ENCODE measurements at places on chromosomes 3 and 15.

GRCh38 chr3:14472471-14473351, 67.4 kb downstream of the GRIP2 start:
- DNase-seq, result no peak

GRCh38 chr3:42376344-42376798, 34.0 kb downstream of the LYZL4 start:
- no peak for DNase-seq

DNA sequence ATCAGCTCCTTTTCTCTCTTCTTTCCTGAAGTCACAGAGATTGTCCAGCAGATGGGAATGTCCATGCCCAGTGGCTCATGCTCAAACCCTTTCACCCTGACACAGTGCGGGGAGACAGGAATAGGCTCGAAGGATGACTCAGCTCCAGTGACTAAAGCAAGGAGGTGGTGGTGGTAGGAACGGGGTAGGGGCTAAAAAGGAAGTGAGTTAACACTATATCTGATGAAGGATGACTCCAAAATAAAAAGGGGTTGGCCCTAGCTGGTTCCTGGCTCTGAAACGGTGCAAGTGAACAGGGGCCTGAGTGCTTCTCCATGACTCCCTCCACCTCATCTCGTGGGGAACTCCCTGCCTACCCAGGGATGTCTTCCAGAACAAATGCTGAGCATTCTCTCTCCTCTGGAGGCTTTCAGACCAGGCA, 167.4 kb upstream of the LPP start:
- peak; percentile 33 for DNase-seq

GRCh38 chr3:52606373-52607085, 70.1 kb downstream of the UQCC5 start:
- peak; percentile 47 for DNase-seq

- no peak for DNase-seq
These were observed 59.7 kb downstream of the GRIP2 start for GRCh38 chr3:14480207-14481017.

DNA sequence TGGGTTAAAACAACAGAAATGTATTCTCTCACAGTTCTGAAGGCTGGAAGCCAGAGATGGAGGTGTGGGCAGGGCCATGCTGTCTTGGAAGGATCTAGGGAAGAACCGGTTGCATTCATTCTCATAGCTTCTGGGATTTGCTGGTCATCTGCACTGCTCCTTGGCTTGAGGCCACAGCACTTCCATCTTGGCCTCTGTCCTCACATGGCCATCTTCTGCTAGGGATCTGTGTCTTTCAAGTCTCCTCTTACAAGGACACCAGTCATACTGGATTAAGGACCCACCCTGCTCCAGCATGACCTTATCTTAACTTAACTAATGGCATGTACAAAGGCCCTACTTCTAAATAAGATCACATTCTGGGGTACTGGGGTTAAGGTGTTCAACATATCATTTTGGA, 47.7 kb downstream of the RPLP1 start:
- no peak for DNase-seq

DNA sequence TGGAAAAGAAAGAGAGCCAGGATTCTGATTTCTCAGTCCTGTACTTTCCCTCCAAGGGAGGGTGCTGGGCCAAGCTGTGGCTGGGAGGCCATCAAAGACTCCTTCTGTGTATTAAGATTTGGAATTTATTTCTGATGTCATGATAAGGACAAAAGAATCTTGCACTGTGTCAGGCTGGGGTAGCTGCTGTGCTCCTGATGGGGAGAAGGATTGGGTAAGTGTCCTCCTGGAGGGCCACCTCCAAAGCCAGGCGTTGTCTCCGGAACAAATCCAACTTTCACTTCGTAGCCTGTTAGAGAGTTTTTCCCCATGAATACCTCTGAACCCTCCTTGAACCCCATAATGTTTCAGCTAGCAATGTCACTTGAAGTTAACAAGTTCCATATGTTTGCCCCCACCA, 29.9 kb downstream of the CLDN11 start:
- DNase-seq, result no peak

DNA sequence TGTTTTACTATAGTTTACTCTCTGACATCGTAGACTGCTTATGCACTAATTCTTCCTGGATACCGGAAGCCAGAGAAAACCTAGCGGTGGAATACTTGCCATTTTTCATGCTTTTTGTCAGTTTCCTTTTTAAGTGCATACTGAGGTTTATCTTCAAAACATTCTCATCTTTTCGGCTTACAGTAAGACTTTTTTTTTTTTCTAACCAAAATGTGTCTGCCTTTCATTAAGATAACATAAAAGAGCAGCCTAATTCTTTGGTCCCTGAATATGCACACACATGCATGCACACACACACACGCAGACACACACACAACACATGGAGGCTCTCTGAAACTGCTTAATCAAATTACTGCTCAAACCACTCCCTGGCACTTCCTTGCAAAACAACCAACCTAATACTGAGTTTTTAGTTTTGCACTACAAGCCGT, 1.3 kb downstream of the ZNF445 start:
- DNase-seq, result no peak

DNA sequence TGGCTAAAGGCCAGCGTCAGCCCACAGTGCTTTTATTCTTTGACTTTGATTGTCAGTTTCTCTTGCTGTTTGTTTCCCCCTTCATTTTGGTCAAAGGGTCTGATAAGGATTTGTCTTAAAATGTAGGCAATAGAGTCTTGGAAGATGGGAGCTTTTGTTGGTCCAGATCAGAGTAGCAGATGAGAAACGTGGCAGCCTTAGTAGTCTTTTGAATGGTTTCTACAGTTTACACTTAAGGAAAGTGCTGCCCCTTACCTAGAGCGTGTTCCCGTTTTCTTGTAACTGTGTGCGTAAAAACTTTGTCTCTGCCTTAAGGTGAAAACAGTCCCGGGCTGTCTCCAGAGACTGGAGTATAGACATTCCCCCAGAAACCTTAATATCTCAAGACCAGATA, 630 bp downstream of the LXN start:
- DNase-seq, result peak; percentile 12

DNA sequence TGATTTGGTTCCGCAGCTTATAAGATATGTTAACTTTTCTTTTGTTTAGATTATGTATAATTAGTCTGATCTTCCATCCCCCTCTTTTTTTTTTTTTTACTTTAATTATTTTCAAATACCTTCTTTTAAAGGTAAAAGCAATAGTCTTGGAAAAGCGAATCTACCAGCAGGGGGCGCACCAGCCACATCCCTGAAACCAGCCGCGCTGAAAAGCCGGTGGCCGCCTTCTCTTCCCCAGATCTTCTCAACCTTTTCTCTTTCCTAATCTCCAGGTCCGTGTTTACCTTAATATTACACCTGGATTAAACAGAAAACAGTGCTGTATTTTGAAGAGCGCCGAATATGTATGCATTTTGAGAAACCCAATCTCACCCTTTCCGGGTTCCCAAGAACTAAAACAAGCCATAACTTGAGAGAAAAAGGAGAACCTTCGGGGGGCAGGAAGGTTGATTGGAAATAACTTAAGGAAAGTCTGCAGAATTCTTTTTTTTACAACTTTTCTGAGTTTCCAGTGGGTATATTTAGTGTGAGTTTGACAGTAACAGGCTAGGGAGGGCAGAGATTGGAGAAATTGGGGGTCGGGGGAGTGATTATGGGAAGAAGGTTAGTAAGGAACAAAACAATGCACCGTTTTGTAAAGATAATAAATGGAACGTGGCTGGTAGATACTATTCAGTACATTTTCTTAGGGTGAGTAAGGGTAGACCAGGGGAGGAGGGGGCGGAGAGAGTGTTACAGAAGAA, 2.0 kb upstream of the SOX2 start:
- no peak for DNase-seq

GRCh38 chr3:150251187-150252062, 156.7 kb upstream of the TSC22D2 start:
- DNase-seq, result no peak

- DNase-seq, result no peak
These were observed 15.1 kb downstream of the GRIP2 start for GRCh38 chr3:14524920-14525660.

DNA sequence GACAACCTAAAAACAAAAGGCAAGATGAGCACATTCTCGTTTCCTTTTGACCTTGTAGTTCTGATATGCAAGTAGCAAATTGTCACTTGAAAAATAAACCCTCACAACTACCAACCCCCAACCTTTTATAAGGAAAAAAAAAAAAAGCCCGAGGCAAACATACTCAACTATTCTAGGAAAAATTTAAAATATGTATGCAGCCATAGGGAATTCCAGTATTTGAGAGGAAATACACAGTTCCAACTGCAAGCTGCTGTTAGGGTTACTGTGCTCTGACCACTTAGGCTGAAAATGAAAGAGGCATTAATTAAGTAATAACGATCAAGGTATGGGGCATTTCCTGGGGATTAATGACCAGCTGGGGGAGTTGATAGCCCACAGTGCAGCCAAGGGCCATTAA, 281.9 kb upstream of the DPH6 start:
- DNase-seq, result no peak

- no peak for DNase-seq
These were observed 92.2 kb downstream of the CMSS1 start for GRCh38 chr3:99909714-99910495.

DNA sequence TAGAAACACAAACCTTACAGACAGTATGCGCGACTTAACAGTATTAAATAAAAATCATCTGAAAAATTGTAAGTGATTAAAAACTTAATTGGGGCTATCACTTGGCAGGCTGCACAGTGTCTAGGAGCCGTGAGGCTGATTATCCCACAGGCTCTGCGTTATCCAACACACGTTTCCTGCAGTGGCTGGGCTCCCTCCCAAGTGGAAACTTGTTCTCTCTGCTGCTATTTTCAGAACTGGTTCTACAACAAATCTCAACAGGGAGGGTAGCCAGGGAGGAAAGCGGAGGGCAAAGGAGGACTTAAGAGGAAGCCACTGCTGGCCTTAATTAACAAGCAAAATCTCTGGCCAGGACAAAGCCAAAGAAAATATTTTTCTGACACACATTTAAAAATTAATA, 555.2 kb downstream of the MAGI1 start:
- no peak for DNase-seq

DNA sequence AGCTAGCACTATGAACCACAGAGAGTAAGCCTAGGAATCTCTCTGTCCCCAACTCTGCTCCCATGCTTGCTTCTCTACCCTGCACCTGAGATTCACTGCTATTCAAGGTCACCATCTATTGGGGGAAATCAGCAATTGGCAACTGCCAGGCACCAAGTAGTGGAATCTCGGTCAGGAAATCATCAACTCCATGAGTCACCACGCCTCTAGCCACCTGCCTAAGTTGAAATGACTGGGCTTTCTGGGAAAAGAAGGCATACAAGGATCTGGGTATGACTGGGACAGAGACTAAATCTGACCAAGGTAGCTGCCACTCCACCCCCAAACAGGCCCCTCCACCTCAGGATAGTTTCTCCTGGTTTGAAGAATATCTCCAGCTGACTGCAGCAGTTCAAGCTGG, 464.1 kb upstream of the CBLB start:
- no peak for DNase-seq
